ENCODE measurements at places on chromosomes 2 and 18. TPM values are rescaled to one million over a fixed set of nuclear protein-coding genes. Genes with fewer than 3 reads are reported as not detected.

DNA sequence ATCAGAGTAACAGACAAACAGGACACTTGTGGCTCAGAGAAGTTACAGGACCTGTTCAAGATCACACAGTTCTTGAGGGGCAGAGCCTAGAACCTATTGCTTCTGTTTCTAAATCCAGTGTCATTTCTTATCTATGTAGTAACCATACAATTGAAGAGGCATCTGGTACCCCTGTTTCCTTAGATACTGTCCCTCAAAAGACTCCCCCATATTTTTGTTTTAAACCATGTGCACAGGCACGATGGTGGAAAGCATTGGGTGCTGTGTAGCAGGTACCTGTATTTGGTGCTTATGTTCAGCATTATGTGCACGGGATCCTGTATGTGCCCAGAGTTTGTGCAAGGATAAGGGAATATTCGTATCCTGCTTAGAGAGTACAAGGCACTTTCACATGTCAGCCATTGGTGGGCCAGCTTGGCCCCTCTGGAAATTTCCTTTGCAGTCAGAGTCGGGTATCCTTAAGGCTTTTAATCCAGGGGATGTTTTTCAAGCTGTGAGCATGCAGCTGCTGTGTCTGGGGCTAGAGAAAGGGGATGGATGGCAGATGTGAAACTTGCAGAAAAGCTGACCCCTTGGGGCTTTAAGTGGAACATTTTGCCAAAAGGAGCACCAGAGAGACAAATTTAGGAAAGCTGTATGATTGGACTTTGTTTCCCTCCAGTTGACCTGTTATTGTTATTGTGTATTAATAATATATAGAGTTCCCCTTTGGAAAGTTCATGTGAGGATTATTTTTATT lies 2.1 kb downstream of the LBH start:
- DNase-seq, result no peak

- no peak for DNase-seq
Observed at GRCh38 chr2:109196081-109196875, 67.3 kb downstream of the SH3RF3 start.

- DNase-seq, result no peak
Observed at GRCh38 chr2:234745347-234745746, 206.5 kb upstream of the SH3BP4 start.

DNA sequence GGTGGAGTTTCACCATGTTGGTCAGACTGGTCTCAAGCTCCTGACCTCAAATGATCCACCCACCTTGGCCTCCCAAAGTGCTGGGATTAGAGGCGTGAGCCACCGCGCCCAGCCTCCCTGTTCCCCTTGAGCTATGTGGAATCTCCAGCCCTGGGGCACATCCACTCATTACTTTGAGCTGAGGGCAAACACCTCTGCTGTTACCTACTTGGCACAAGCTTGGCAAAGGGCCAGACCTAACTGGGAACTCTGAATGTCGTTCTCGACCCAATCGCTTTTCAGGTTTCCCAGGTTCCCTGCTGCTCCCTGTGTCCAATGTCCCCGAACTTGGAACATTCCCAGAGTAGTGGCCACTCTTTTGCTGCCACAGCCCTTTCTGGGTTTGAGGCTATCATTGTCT lies 40.6 kb downstream of the CHST10 start:
- no peak for DNase-seq

DNA sequence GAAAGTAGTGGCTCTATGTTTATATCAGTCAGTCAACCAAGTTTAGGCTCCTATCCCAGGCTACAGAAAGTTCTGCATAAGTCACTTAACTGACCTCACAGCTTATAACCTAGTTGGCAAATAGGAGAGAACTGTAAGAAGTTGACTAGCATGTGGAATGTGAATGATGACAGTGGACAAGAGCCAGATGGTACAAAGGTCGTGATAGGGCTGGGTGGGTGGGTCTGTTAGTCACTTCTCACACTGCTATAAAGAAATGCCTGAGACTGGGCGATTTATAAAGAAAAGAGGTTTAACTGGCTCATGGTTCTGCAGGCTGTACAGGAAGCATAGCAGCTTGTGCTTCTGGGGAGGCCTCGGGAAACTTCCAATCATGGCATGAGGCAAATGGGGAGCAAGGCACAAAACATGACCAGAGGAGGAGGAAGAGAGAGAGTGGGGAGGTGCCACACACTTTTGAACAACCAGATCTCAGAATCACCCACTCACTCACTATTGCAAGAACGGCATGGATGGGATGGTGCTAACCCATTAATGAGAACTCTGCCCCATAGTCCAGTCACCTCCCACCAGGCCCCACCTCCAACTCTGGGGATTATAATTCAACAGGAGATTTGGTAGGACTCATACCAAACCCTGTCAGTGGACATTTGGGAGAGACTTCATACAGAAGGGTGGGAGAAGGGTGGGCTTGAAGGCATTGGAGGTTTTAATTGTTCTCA lies 68.8 kb downstream of the LTBP1 start:
- DNase-seq, result no peak

DNA sequence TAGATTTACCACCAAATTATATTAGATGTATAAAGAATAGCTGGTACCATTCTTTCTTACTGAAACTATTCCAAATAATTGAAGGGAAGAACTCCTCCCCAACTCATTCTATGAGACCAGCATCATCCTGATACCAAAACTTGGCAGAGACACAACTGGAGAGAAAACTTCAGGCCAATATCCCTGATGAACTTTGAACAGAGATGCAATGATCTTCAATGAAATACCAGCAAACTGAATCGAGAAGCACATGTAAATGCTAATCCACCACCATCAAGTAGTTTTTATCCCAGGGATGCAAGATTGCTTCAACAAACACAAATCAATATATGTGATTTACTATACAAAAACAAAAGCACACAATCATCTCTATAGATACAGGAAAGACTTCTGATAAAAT lies 329.8 kb downstream of the RDH14 start:
- no peak for DNase-seq

ACOXL gene
- total RNA-seq, result not detected

TFCP2L1 gene
- total RNA-seq, result 0.30 TPM

SERPINB3 gene
- total RNA-seq, result not detected

ADCYAP1 gene
- total RNA-seq, result not detected
